ENCODE measurements at places on chromosomes 5 and 9. TPM values are rescaled to one million over a fixed set of nuclear protein-coding genes. Genes with fewer than 3 reads are reported as not detected.

EIF4EBP3 gene
- total RNA-seq, result 38.1 TPM

PCDHGA5 gene
- 8.6 TPM for total RNA-seq

MFAP3 gene
- 38.5 TPM for total RNA-seq

SPATA31E1 gene
- total RNA-seq, result not detected

DIPK1B gene
- total RNA-seq, result 11.5 TPM

KLHL3 gene
- 7.4 TPM for total RNA-seq

DENND4C gene
- 92.3 TPM for total RNA-seq
